ENCODE measurements at places on chromosomes 3 and 15.

- no peak for DNase-seq
Measured at GRCh38 chr15:73530649-73531048, 87.7 kb downstream of the REC114 start.

GRCh38 chr3:122695927-122696561 is 15.4 kb downstream of the PARP14 start:
- DNase-seq = no peak

- peak; percentile 22 for DNase-seq
Measured at GRCh38 chr3:64445109-64445943, 220.1 kb upstream of the PRICKLE2 start.

DNA sequence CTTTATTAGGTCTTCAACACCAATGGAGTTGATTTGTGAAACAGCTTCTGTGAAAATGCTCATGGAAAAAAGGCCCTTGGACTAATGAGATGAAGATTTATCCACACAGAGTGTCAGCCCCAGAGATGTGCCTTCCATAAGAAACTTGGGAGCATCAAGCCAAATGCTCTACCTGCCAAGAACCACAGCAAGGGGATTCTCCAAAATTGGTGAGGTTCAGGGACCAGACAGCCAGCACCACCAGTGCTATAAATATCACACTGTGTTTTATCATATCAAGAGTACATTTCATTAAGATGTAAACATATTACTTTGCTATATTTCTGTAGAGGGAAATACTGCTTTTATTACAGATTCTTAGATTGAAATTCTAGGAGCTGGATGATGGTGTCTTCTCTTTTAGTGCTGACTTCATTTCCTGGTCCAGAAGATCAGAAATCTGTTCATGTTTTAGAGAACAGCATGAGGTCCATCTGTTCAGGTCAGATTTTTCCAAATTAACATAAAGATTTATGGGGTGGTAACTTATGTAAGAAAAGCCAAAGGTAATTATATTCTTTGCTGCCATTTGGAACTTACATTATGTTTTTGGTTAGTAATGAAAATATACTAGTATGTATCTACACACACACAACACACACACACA is 17.7 kb downstream of the SLC35G2 start:
- DNase-seq = no peak

- peak; percentile 13 for DNase-seq
Measured at GRCh38 chr3:180680097-180680430, 775 bp upstream of the CCDC39 start.

DNA sequence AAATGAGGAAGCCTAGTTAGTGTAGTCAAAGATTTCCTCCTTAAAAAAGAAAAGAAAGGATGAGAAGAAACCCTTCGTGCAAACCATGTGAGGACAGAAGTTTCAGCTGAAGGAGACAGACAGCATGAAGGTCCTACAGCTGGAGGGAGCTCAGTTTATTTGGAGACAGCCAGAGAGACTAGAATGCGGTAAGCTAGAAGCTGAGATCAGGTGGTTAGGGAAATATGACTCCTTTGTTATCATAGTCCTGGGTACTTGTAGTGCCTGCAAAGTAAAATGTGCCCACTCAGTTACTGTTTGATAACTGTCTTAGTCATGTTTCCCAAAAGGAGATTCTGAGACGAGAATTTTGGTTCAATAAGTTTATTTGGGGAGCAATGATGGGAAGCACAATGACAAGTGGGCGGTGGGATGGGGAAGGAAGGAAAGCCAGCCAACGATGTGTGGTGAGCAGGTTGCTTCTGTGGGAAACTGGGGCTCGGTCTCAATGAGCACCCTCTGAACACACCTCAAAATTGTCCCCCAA is 178.8 kb upstream of the SNTN start:
- no peak for DNase-seq

- DNase-seq = no peak
Measured at GRCh38 chr3:53229171-53229570, 26.7 kb downstream of the TKT start.

GRCh38 chr3:113247675-113248458 is 36.5 kb downstream of the BOC start:
- DNase-seq = no peak

DNA sequence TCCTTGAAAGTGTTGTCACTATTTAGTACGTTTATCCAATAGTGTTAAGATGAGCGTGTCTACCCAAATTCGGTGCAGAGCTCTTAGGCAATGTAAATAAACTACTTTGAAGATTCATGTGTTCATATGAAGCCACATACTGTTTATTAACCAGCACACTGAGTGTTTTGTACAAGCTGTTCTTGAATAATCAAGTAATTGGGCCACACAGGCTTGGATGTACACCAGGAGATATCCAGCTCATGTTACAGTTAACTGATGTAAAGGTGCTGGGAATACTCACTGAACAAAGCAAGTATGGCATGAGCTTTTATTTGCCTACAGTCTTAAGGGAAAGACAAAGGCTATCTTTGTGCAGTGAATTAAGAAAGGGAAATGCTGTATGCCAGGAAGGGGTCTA is 632 bp upstream of the DHX36 start:
- no peak for DNase-seq

- no peak for DNase-seq
Measured at GRCh38 chr3:122519693-122520092, 5.0 kb upstream of the KPNA1 start.

DNA sequence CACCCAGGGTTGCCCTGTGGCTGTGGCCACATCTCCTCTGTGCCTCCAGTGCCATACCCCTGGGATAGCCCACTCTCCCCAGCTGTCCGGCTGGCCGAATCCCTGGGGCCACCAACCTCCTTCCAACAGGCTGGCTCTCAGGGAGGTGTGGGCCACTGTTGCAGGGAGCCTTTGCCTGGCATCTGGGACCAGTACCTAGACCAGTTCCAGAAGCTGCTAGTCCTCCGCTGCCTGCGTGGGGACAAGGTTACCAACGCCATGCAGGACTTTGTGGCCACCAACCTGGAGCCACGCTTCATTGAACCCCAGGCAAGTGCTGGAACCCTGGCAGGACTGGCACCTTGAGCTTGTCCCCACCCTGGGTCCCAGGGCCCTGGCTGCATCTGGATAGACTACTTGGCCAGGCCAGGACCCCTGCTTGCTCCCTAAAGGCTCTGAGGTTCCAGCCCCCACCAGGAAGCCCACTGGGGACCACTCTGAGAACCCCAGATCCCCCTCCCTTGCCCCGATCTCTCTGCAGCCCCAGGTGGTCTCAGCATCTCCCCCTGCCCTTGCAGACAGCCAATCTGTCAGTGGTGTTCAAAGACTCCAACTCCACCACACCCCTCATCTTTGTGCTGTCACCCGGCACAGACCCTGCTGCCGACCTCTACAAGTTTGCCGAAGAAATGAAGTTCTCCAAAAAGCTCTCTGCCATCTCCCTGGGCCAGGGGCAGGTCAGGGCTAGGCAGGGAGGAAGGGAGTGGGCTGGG is 50.0 kb downstream of the SEMA3G start:
- no peak for DNase-seq
